Endodermal cell (in vitro differentiated cells): ENCODE measurements at places on chromosomes 16 and 17.

- H3K27me3 ChIP-seq = no peaks in the 10 kb centered on the region
- no peak overlapping the region for H3K4me3 ChIP-seq
- no peak overlapping the region for H3K27ac ChIP-seq
- DNase-seq = no peak
These were observed 80.7 kb downstream of the MPRIP start for GRCh38 chr17:17122781-17123483.

- no peaks in the 10 kb centered on the region for H3K36me3 ChIP-seq
- no peak overlapping the region for H3K4me3 ChIP-seq
- H3K27me3 ChIP-seq = peaks cover 23% of the 10 kb centered on the region
- H3K4me1 ChIP-seq = peaks cover 3% of the 10 kb centered on the region
- H3K27ac ChIP-seq = no peak overlapping the region
These were observed 416.0 kb downstream of the SOX9 start for GRCh38 chr17:72536788-72537187.

DNA sequence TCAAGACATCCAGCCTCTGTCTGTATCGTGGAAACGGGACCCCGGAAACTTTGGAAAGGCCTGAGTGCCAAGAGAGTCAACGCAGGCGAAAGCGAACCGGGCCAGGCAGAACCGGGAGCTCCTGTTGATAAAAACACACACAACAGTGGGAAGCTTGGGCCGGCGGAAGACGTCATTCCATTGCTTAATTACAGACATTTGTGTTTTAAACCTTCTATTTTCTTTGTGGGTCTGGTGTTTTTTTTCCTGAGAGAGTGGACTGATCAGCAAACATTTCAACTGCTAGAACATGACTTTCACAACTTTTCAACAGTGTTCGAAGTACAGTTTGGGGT, 878 bp upstream of the RNF157 start:
- H3K27me3 ChIP-seq = peaks cover 68% of the 10 kb centered on the region
- no peaks in the 10 kb centered on the region for H3K36me3 ChIP-seq
- no peaks in the 10 kb centered on the region for H3K4me1 ChIP-seq
- no peak for DNase-seq
- no peak overlapping the region for H3K27ac ChIP-seq

DNA sequence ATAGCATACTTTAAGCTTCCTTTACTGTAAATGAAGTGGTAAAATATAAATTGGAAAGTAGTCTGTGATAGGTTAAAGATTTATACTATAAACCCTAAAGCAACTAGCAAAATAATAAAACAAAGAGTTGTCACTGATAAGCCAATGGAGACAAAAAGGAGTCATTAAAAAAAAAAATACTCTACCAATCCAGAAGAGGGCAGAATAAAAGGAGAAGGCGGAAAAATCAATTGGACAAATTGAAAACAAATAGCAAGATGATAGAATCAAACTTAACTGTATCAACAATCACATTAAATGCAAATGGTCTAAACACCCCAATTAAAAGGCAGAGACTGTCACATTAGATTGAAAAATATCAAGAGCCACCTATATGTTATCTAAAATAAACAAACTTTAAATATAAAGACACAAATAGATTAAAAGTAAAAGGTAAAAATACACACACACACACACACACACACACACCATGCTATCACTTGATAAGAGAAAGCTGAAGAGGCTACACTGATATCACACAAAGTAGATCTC, 71.8 kb downstream of the CACNG1 start:
- H3K27ac ChIP-seq = no peak overlapping the region
- no peak for DNase-seq
- H3K36me3 ChIP-seq = peaks cover 91% of the 10 kb centered on the region
- no peaks in the 10 kb centered on the region for H3K27me3 ChIP-seq
- H3K4me3 ChIP-seq = no peak overlapping the region
- H3K4me1 ChIP-seq = no peaks in the 10 kb centered on the region

DNA sequence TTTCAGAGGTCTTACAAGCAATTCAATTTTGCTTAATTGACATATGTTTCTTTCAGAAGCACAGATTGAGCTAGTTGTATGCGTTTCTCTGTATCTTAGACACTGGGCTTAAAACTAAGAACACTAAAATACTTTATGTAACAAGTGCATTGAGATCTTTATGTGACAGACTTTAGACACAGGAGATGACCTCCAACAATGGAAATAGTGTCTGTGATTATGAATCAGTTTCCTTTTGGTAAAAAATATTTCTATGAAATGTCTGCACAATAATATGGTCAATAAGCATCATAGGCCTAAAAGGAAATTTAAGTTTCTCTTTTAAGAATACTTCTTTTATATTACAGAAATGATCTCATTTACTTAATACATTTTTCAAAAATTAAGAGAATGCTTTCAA, 153.2 kb downstream of the SKAP1 start:
- no peak for DNase-seq
- no peaks in the 10 kb centered on the region for H3K4me1 ChIP-seq
- no peak overlapping the region for H3K4me3 ChIP-seq
- no peaks in the 10 kb centered on the region for H3K36me3 ChIP-seq

- no peaks in the 10 kb centered on the region for H3K4me1 ChIP-seq
- H3K27ac ChIP-seq = no peak overlapping the region
- H3K4me3 ChIP-seq = no peak overlapping the region
- H3K36me3 ChIP-seq = no peaks in the 10 kb centered on the region
- no peaks in the 10 kb centered on the region for H3K27me3 ChIP-seq
These were observed 2.6 kb upstream of the CPHXL2 start for GRCh38 chr16:75679366-75679765.

- no peak overlapping the region for H3K4me3 ChIP-seq
- no peak overlapping the region for H3K27ac ChIP-seq
- H3K4me1 ChIP-seq = no peaks in the 10 kb centered on the region
- H3K36me3 ChIP-seq = peaks cover 3% of the 10 kb centered on the region
- peak; percentile 95 for DNase-seq
- no peaks in the 10 kb centered on the region for H3K27me3 ChIP-seq
These were observed 10.5 kb upstream of the ALDOA start for GRCh38 chr16:30054959-30055553.

DNA sequence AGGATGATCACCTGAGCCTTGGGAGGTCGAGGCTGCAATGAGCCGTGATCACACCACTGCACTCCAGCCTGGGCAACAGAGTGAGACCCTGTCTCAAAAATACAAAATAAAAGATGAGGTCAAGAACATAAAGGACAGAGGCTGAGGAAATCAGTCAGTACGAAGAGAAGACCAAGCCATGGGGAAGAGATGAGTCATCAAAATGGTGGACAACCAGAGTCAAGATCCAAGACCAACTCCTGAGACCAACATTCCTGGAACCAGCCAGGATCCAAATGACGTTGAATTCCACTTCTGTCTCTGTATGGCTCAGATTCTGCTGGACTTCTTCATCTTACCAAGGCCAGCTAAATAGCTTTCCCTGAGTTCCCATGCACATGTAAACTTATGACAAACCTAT, 44.8 kb upstream of the NOG start:
- no peaks in the 10 kb centered on the region for H3K27me3 ChIP-seq
- H3K36me3 ChIP-seq = no peaks in the 10 kb centered on the region
- DNase-seq = no peak
- no peaks in the 10 kb centered on the region for H3K4me1 ChIP-seq
- H3K27ac ChIP-seq = no peak overlapping the region

DNA sequence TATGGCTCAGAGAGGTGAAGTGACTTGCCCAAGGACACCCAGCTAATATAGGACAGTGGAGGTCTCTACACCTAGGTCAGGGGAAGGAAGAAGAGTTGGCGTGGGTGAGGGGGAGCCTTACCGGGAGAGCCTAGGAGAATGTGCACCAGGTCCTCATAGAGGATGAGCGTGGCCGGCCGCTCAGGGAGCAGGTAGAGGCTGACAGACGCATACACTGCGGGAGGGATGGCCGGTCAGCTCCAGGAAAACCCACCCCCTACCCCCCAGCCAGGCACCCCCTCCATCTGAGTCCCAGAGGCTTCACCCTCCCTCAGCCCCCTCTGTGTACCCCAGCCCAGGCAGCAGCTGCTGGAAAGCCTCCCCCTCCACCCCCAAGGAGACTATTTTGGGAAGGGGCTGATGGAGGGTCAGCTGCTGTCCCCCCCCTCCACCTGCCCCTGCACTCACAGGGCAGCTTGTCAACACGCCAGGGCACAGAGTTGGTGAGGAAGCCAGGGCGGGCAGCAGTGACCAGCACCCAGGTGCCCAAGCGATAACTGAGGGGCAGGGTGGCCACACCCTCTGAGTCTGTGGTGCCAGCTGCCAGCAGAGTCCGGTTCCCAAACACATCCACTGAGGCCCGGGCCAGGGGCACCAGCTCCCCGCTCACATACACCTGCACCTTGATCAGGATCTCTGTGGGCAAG, 4.1 kb downstream of the FAM171A2 start:
- H3K4me3 ChIP-seq = no peak overlapping the region
- DNase-seq = no peak
- no peaks in the 10 kb centered on the region for H3K27me3 ChIP-seq
- peaks cover 31% of the 10 kb centered on the region for H3K36me3 ChIP-seq

GRCh38 chr16:2214719-2214968, at the start of gene PGP:
TSS of gene PGP (minus strand) at chr16:2214840. CDS start at chr16:2214777, 63 bp downstream.
- no peaks in the 10 kb centered on the region for H3K27me3 ChIP-seq
- peak within 1 kb of the TSS; percentile 87 for H3K27ac ChIP-seq
- no peak for DNase-seq
- peaks cover 3% of the 10 kb centered on the region for H3K4me1 ChIP-seq

DNA sequence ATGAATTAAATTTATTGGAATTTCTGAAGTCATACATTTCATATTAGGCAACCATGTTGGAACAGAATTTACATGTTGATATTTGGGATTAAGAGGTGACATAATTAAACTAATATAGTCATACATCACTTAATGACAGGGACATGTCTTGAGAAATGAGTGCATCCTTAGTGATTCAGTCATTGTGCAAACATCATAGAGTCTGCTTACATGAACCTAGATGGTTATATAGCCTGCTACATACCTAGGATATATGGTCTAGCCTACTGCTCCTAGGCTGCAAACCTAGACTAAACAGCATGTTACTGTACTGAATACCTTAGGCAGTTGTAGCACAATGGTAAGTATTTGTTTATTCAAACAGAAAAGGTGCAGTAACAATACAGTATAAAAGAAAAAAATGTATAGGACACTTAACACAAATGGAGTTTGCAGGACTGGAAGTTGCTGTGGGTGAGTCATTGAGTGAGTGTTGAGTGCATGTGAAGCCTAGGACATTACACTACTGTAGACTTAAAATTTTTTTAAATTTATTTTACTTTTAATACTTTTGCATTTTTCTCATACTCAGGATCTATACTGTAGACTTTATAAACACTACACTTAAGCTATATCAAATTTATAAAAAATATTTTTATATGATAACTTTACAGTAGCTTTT, 85.6 kb downstream of the OMG start:
- H3K4me1 ChIP-seq = no peaks in the 10 kb centered on the region
- H3K4me3 ChIP-seq = no peak overlapping the region
- no peak for DNase-seq
- no peaks in the 10 kb centered on the region for H3K27me3 ChIP-seq
- H3K36me3 ChIP-seq = peaks cover 36% of the 10 kb centered on the region
- H3K27ac ChIP-seq = no peak overlapping the region

GRCh38 chr17:7997186-7997585, 5.2 kb upstream of the GUCY2D start:
- no peak overlapping the region for H3K4me3 ChIP-seq
- no peak overlapping the region for H3K27ac ChIP-seq
- H3K4me1 ChIP-seq = no peaks in the 10 kb centered on the region
- no peaks in the 10 kb centered on the region for H3K36me3 ChIP-seq
- DNase-seq = peak; percentile 90

DNA sequence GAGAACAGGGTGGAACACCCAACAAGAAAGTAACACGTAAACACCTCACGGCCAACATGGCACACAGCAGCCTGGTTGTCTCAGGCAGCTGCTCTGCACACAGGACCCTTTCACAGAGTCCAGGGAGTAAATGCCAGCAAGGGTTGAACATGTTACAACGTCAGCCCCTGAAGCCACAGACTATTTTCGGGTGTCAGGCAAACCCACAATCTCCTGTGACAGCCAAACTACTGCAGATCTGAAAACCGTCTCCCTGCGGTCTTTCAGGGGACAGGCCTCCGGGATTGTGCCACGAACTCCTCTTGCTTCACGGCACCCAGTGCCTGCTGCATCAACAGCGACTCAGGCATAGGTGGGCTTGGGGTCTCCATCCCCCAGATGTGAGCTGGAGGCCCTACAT, 127.7 kb downstream of the XYLT1 start:
- no peaks in the 10 kb centered on the region for H3K4me1 ChIP-seq
- DNase-seq = no peak
- H3K36me3 ChIP-seq = no peaks in the 10 kb centered on the region
- no peaks in the 10 kb centered on the region for H3K27me3 ChIP-seq
- H3K27ac ChIP-seq = no peak overlapping the region
- no peak overlapping the region for H3K4me3 ChIP-seq

DNA sequence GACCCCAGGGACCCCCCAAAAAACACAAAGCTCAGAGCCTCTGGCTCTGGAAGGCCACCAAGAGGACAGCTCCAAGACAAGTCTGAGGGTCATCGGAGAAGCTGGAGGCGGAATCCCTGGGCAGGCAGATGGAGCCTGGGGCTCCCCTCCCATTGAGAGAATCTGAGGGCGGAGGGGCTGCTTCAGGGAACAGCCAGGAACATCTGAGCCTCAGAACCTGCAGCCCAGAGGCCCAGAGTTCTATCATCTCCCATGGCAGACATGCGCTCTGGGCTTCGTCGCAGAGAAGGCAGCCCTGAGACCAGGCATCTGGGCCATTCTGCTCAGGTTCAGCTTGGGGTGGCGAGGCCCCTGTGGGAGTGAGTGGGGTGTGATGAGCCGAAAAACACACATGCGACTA, 7.1 kb upstream of the SPPL2C start:
- no peak for DNase-seq
- no peak overlapping the region for H3K4me3 ChIP-seq
- H3K27me3 ChIP-seq = no peaks in the 10 kb centered on the region
- no peak overlapping the region for H3K27ac ChIP-seq

DNA sequence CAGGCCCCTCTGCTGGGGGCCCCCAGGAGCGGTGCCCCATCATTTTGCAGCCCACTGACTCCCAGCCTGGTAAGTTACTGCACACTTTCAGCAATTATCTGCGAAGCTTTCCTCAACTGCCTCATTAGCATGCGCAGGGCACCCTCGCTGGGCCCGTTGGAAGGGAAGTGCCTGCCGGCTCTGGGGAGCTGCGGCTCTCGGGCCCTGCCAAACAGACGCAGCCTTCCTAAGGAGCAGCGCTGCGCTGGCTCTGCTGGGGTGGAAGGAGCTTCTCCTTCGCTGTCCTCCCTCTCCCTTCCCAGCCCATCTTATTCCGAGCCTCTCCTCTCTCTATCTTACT, 71.0 kb downstream of the RBBP6 start:
- peak; percentile 79 for DNase-seq
- H3K4me1 ChIP-seq = no peaks in the 10 kb centered on the region
- H3K36me3 ChIP-seq = no peaks in the 10 kb centered on the region
- peak overlapping the region; percentile 40 for H3K27ac ChIP-seq

DNA sequence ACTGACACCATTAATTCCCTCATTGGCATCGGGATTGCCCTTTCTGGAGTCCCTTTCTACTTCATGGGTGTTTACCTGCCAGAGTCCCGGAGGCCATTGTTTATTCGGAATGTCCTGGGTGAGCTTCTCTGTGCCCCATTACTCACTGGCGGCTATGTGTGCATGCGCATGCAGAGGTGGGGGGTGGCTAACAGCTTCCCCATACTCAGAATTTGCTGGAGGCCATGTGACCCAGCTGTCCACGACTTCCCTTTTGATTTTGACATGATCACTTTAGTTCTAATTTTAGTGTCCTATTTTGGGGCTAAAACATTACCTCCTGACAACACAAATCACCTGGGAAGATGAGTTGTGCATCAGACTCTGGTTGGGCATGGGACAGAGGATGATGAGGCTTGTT, 14.1 kb downstream of the SLC7A6OS start:
- no peak overlapping the region for H3K27ac ChIP-seq
- no peaks in the 10 kb centered on the region for H3K27me3 ChIP-seq
- H3K36me3 ChIP-seq = peaks cover 87% of the 10 kb centered on the region
- no peak overlapping the region for H3K4me3 ChIP-seq
- DNase-seq = no peak
